ENCODE measurements at places on chromosomes 7 and 10.
A peak's percentile ranks its signal among the peaks of the same experiment; 100 is the strongest.

- DNase-seq = no peak
Observed at GRCh38 chr10:129786216-129786615, 177.9 kb downstream of the EBF3 start.

DNA sequence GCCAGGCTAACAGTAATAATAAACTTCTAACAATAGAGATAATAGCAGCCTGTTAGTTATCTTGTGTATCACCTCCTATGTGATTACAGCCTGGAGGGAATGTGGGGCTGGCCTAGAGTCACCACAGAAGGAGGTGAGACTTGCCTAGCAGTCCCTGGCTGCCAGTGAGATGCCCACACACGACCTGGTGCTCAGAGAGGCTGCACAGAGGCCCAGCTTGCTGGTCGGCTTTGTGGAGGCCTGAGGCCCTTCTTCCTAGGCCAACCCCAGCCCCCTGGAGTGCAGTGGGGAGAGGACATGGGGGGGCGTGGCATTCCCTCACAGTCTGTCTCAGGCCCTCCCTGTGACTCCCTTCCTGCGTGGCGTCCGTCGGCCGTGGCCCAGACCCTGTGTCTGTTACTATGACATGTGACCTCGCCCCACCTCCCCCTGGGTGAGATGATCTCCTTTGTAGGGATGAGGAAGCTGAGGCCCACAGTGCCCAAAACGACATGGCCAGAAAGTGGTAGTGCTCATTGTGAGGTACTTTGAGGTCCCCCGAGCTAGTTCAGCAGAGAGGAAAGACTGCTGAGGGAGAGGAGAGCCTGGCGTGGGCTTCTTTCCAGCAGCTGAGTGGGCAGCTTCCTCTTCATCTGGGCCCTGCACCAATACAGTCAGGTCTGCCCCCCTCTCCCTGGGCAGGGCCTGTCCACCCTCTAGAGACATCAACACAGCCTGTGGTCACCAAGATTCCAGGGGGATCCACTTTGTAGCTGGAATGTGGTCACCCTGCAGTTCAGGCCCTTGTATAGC lies 29.7 kb downstream of the UNC5B start:
- DNase-seq = no peak

DNA sequence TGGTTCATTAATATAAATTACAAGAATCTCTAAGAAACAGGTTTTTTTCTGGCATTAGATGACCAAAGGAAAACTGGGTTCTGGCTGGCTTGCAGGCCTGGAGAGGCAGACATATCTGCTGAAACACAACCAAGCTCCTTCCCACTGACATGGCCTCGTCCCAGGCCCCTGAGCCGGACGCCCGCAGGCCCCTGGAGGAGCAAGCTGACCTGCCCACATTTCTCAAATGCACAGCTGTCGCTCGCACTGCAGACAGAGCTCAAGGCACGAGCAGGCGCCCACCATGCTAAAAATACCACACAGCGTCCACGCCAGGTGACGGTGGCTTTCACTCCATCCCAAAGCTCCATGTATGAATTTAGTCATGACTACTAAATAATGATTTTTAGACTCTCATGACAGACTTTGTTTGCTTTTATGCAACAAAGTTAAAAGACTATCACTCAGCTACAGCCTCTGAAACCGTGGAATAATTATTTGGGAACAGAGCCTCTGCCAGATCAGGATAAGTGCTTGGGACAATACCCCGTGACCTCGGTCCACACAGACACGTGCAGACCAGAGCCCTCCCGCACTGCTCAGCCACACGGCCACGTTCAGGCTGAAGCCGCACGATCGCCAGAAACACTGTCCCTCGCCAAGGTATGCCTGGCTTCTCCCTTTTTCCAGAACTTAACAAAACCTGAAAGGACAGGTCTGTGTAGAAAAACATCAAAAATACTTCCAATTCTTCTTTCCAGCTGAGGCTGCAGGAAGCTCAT lies 71.1 kb downstream of the DIP2C start:
- DNase-seq = no peak

DNA sequence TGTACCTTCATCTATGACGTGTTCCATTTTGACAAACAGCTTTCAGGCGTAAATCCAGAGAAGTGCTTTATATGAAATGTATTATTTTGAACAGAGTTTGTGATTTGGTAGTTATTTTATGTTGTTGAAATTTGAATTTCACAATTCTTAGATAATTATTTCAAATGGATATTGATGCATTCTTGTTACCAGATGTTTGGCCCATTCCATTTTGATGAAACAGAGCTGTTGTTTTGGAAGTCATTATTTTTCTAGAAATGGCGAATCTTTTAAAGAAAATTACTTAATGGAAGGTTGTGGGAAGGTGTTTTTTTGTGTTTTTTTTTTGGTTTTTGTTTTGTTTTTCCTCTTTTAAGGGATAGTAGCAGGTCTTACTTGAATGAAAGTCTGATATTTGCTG lies 2.4 kb downstream of the OTUD1 start:
- DNase-seq = no peak

- DNase-seq = no peak
Observed at GRCh38 chr10:78763651-78764395, 304.9 kb upstream of the ZMIZ1 start.

DNA sequence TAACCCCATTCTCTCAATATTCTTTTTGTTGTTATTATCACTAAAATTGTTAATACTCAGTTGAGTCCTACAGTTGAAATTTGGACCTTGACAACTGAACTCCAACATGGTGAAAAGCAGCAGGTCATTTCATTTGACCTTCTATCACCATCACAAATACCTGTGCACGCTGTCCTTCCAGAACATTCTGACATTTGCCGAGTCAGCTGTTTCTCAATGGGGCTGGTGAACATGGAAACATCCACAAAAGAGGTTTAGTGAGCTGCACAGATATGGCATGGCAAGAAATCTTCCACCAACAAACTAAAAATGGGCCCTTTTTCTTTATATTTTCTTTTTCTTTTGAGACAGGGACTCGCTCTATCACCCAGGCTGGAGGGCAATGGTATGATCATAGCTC lies 169.7 kb downstream of the ZNF438 start:
- no peak for DNase-seq

- no peak for DNase-seq
Observed at GRCh38 chr10:71891437-71891836, 40.4 kb upstream of the PSAP start.

- DNase-seq = no peak
Observed at GRCh38 chr7:55510621-55511020, 61.7 kb downstream of the VOPP1 start.

GRCh38 chr7:108634036-108634435 lies 64.4 kb downstream of the DNAJB9 start:
- no peak for DNase-seq

GRCh38 chr7:55730197-55730596 lies 132.4 kb downstream of the SEPTIN14 start:
- no peak for DNase-seq

DNA sequence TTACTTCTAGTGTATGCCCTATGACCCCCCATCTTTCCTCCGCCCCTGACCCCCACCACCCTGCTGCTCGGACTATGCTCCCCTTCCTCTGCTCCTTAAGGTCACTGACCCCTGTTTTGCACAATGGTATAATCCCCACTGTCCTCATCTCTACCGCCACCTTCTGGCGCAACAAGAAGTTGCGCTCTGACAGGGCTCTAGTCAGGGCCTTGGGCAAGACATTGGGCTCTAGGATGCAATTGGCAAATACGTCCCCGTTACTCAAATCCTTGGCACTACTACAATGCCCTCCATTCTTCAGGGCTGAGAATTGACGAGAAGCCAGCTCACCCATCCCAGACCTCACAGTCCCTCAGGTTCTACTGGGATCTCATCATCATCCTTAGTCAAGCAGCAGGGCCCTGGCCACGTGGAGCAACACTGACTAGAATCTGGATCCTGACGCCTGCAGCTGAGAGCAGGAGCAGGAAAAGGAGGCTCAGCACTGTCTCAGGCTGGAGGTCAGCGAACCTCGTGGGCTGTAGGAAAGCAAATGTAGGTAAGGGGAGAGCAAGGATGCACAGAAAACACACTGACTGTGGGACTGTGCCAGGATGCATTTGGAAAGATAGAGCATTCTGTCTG lies 10.6 kb downstream of the LRIT2 start:
- DNase-seq = peak; percentile 37

DNA sequence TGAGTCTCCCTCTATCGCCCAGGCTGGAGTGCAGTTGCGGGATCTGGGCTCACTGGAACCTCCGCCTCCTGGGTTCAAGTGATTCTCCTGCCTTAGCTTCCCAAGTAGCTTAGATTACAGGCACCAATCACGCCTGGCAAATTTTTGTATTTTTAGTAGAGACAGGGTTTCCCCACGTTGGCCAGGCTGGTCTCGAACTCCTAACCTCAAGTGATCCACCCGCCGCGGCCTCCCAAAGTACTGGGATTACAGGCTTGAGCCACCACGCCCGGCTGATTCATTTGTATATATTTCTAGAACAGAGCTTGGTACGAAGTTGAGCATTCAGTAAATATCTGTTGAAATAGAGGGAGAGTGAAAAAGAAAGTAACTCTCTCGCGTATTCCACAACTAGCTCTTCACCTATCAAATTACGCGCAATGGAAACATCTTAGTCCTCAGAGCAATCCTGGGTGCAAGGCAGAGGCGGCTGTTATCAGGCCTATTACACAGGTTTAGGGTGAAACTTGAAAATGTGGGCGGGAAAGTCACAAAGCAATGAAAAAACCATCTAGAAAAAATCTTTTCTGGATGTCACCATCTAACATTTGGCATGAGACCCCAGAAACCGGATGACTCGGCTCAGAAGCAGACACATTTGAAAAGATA lies 707 bp upstream of the GHITM start:
- peak; percentile 8 for DNase-seq

- peak; percentile 70 for DNase-seq
Observed at GRCh38 chr10:29254123-29255046, 34.5 kb upstream of the LYZL1 start.

DNA sequence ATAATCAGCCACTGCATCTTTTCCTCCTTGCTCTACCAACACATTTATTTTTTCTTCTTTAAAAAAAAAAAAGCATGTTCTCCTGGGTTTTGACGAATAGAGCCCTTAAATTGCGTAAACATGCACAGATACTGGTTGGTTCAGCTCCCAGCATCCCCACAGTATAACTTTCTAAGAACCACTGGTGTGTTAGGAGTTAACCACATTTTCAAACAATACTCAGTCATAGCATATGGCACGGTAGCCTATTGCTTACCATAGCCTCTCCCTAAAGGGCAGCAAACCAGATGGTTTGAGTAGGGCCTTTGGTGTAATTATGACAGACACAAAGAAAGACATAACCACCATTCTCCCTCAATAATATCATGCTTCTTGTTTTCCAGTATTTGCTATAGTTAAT lies 145.0 kb downstream of the LRRC4 start:
- no peak for DNase-seq

GRCh38 chr7:91517201-91517785 lies 253.1 kb downstream of the FZD1 start:
- DNase-seq = no peak

- DNase-seq = no peak
Observed at GRCh38 chr7:98322331-98323270, 41.1 kb downstream of the BRI3 start.

DNA sequence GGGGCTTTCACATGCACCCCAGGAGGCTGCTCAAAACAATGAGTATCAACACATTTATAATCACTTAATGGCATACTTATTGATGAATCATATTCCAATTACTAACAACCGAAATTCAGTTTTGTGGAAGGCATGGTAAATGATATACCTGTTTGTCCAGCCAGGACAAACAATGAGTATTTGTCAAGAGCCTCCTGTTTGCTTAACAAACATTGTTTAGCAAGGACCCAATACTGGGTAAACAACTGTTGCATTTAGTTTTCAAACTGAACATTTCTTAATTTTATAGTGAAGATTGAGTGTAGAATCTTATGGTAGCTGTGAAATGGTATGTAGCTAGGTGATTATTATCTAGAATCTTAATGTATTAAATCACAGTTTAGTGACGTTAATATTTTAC lies 473.7 kb downstream of the ATRNL1 start:
- DNase-seq = peak; percentile 27

DNA sequence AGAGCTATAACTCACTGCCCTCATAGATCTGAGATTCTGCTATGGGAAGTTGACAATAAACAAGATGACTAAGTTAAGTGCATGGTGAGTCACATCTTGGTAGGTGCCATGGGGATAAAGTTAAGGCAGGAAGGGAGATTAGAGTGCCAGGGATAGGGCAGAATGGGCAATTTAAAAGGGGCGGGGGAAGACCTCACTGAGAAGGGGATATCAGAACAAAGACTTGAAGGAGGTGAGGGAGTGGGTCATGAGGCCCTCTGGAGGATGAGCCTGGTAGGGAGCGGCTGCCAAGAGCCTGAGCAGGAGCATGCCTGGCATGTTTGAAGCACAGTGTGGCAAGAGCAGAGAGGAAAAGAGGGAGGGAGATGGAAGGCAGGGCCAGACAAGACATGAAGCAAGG lies 34.8 kb upstream of the INMT start:
- no peak for DNase-seq

GRCh38 chr7:34187798-34188307 lies 282.5 kb downstream of the BMPER start:
- DNase-seq = no peak

- no peak for DNase-seq
Observed at GRCh38 chr7:114784746-114785145, 137.1 kb upstream of the MDFIC start.

- no peak for DNase-seq
Observed at GRCh38 chr7:105178177-105178576, 164.2 kb downstream of the KMT2E start.

DNA sequence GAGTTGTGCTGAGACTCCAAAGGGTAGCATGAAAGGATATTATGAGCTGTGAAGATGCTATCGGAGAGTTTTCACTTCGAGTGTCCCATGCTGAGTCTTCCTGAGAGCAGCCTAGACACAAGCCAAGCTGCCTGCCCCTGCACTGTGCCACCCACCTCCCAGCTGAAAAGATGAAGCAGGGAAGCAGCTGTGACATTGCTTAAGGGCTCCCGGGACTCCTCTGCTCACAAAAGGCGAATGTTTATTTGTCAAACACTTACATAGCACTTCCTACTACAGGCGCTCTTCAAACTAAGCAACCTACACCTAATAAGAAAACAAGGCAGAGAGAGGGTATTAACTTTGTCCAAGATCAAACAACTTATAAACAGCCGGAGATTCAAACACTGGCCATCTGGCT lies 95.6 kb downstream of the OSBPL3 start:
- no peak for DNase-seq

DNA sequence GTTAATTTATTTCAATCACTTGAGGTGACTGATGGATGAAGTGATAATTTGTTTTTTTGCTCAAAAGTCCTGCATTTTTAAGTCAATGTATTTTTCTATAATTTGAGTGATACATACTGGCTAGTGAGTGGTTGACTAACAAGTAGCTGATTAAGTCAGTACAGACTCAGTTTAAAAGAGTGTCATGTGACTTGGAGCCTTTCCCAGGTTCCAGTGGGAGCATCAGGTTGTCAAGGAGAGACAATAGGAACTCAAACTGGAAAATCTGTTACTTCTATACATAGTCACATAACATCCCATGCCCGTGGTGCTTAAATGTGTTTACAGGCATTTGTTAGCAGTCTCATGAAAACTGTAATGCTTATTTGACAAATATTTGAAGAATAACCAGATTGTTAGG lies 154.7 kb downstream of the ANK3 start:
- no peak for DNase-seq

- DNase-seq = no peak
Observed at GRCh38 chr7:121344093-121344492, 15.3 kb downstream of the WNT16 start.

- no peak for DNase-seq
Observed at GRCh38 chr7:80842022-80842790, 76.6 kb downstream of the SEMA3C start.
